ENCODE measurements at places on chromosomes 5 and 9.

GRCh38 chr9:38424918-38425317, 664 bp upstream of the IGFBPL1 start:
- DNase-seq: no peak

- DNase-seq: no peak
These were observed 37.4 kb upstream of the FBXW11 start for GRCh38 chr5:172043865-172044264.

GRCh38 chr9:79581794-79582193, 10.0 kb downstream of the TLE4 start:
- no peak for DNase-seq

DNA sequence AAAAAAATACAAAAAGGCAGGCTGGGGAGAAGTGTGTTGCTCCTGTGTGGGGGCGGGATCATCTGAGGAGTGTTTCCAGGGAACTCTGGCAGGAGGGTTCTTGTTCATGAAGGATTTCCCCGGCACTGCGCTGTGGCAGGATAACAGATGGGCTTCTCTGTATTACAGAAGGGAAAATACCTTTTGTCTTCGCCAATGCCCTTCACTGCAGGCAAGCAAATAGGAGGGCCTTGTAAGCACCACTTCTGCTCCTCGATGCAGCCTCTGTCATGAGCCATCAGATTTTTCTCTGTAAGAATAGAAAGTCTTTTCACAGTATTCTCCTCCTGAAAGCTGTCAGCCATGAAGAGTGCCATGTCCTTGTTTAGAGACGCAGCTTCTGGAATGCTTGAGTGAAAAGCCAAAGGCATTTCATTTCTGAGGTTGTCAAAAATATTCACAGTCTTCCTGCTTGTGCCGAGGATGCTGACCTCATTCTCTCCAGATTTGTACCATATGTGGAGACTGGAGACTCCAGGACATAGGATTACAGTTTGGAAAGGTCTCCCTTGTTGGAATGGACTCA, 294.0 kb downstream of the YTHDC2 start:
- no peak for DNase-seq

- no peak for DNase-seq
These were observed 105.7 kb upstream of the MEGF10 start for GRCh38 chr5:127184851-127185250.

DNA sequence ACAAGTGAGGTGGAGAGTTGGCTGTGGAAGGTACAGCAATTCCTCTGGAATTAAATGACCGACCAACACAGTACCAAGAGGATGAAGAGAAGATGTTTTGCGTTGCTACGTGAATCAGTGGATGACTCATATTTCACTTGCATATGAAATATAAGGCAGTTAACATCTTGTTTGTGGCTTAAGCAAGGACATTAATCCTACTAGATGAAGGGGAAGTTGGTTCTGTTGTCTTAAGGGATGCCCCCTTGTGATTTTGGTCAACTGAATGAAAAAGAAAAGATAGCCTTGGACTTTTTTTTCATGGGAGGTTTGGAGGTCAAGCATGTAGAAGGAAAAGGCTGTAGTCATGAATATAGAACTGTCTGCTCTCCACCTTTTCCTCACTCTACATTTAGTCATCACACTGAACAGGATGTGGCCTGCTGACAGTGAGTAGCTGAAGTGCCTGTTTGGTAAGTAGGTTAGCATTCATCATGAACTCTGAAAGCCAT, 33.9 kb downstream of the VLDLR start:
- peak; percentile 31 for DNase-seq

DNA sequence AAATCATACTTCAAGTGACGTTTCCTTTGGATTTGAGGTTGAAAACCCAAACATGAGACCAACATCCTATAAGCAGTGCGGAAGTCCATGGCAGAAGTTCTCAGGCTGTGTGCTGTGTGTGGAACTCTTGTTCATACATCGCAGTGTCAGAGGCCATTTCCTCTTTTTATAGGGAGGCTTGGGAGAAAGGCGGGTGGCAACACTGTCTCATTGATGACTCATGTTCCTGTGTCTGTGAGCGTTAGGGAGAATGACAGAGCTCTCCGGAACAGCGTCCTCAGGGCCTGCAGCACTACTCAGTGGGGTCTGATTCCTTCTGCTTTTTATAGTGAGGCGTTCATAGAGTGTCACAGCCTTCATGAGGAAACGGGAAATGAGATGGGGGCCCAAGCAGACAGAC, 98.8 kb upstream of the BASP1 start:
- DNase-seq: peak; percentile 99

DNA sequence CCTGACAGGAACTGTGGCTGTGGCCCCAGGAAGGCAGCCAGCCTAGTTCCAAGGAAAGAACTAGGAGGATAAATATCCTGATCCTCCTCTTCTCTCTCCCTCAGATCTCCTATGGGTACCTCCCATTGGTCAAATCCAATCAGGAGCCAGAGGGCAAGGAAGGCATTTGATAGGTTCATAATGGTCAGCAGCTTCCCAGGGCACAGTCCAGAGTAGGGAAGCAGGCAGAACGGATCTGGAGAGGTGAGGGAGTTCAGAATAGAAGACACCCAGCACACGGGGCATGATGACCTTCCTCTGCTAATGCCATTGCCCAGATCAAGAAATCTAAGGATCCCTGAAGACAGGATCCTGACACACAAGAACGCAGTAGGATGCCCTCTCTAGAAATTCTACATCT, 8.6 kb downstream of the ABLIM3 start:
- DNase-seq: no peak

DNA sequence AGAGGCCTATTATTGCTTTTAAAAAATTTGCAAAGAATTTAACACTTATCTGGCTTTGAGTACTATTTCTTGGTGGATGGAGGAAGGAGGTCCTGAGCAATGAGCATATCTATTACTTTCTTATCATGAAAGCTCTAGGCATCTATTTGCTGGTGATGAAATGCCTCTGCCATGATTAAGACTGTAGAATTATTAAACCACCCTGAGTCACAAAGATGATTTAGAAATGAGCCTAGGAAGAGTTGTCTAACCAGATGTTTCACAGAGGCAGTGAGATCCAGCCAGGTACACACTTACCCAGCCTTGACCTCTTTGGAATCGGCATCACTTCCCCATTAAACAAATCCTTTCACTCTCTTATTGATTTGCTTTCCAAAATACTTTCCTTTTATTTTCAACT, 304.4 kb upstream of the KIF2A start:
- no peak for DNase-seq

DNA sequence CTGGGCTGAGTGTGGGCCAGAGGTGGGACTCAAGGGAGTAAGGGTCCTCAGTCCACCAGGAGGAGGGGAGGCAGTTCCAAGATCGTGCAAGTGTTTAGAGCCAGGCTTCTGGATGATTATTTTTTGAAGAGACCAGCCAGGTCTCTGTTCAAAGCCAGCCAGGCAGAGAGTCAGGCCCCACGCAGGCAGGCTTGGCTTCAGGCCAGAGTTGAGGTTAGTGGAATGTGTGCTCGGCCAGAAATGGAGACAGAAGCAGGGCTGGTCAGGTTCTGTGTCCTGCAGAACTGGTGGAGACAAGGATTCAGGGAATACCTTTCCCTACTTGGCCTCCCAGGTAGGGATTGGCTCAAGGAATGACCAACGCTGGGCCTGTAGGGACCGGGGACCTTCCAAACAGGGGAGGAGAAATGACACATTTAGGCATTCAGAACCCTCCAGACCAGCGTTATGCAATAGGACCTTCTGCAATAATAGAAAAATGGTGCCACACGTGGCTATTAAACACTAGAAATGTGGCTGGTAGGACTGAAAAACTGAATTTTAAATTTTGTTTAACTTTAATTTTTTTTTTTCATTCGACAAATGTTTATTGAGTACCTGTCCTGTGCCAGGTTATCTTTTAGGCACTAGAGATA, 106.2 kb downstream of the CMYA5 start:
- no peak for DNase-seq

- DNase-seq: no peak
These were observed 263.0 kb downstream of the PDZD2 start for GRCh38 chr5:31901807-31902530.

GRCh38 chr5:138726848-138727247, 26.4 kb upstream of the CTNNA1 start:
- no peak for DNase-seq

DNA sequence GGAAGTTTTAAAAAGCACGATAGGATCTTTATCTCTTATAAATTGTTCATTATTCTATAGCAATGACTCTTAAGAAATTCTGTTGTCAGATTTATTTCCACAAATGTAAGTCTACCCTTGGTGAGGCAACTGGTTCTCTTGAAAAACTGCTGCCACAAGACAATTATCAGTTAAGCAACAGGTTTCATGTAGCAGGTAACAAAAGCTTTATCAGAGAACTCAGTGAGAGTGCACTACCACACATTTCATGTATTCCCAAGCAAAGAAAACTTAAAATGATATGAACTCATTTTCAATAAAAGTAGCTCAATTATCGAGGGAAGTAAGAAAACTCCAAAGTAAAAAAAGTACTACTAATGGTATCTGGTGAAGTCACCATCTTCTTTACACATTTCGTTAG, 9.4 kb downstream of the NR6A1 start:
- no peak for DNase-seq

GRCh38 chr5:103617090-103617489, 54.5 kb upstream of the NUDT12 start:
- DNase-seq: no peak

- DNase-seq: no peak
These were observed 27.0 kb downstream of the TGFBI start for GRCh38 chr5:136055612-136056309.

DNA sequence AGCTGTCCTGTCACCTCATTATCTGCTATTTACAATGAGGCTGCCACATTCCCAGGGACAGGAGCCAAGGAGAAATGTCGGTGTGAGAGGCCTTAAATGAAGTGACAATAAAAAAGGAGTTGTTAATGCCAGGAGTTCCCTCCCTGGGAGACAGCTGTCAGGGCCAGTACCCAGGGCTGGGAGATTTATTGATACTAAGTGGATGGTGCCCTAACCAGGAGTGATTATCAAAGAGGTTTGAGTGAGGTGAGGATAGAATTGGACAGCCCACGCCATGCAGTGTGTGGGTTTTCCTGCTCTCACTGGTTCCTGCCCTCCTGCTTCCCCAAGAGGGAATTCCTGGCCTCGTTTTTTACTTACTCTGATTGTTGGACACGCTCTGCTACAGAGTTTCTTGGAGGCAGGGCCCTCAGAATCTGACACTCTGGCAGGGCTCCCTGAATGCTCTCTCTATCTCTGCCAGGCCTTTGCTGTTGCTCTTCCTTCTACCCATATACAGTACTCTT, 150.8 kb downstream of the GRIA1 start:
- no peak for DNase-seq

DNA sequence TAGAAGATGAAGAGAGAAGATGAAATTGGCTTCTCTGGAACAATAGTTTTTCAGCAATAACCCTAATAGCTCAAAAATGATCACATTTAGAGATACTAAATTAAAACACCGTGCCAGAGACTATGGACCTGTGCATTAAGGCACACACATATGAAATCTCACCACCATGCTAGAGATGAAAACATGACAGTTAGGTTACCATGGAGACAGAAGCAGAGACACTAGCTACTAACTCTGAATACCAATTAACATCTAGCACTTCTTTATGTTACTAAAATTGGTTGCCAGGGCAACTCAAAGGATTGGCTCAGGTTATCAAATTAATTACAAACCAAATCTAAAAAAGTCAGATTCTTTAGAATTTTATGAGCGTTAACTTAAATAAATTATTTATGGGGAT, 337.7 kb downstream of the PLK2 start:
- DNase-seq: no peak

GRCh38 chr9:127950513-127951289, 13.0 kb upstream of the DPM2 start:
- no peak for DNase-seq

DNA sequence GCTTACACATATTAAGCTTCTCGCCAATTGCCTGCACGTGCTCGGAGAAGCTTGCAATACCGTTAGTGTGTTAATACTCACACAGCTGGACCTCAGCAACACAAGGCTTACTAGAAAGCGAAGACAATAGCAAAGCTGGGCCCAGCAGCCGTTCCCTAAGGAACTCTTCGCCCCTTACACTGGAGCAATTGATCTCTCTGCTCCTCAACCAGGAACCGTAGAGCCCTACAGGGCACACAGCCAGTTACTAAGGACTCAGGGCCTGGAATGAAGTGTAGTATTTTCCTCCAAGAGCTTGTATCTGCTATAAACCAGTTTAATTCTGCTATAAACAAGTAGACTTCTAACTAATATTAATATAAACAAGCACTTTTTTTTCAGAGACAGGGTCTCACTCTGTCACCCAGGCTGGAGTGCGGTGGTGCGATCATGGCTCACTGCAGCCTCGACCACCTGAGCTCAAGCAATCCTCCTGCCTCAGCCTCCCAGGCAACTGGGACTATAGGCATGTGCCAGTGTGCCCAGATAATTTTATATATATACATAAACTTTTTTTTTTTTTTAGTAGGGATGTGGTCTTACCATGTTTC, 67.0 kb upstream of the SIMC1 start:
- DNase-seq: no peak

GRCh38 chr5:125595095-125595494, 828.1 kb upstream of the GRAMD2B start:
- no peak for DNase-seq

- DNase-seq: no peak
These were observed 11.7 kb downstream of the MAP3K1 start for GRCh38 chr5:56827049-56827448.

GRCh38 chr5:14699807-14700400, 35.4 kb downstream of the OTULIN start:
- no peak for DNase-seq

- no peak for DNase-seq
These were observed 572.9 kb upstream of the CDH6 start for GRCh38 chr5:30620481-30621085.

DNA sequence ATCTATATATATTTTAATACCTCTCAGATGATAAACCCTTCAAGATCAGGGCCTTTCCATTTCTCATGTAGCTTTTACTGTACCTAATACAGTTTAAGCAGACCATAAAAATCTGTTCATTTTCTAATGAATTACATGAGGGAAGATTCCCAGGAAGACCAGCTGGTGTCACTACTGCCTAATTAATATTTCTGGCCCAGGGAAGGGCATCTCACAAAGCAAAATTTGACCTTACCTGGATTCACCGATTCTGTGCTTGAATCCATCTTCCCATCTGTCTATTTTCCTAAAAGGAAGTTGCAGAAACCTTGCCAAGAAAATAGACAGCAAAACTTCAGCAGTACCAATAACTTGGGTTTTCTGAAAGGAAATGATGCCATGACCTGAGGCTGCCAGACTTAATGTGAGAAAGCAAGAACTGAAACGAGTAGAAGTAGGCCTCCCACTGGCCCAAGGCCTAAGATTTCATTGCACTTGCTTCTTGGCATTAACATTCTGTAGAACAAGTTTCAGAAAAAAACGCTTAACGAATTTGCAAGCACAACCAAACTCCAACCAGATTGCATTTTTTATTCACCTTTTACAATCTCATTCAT, 83.0 kb upstream of the GLIS3 start:
- no peak for DNase-seq

- no peak for DNase-seq
These were observed 48.2 kb downstream of the OTP start for GRCh38 chr5:77590347-77590746.

- peak; percentile 61 for DNase-seq
These were observed 3.8 kb upstream of the STC2 start for GRCh38 chr5:173331956-173332479.

GRCh38 chr5:142248853-142249462, 75.9 kb downstream of the SPRY4 start:
- DNase-seq: no peak

GRCh38 chr5:146751781-146752401, 126.7 kb downstream of the PPP2R2B start:
- DNase-seq: no peak
